ENCODE measurements at places on chromosomes 2 and 18. TPM values are rescaled to one million over a fixed set of nuclear protein-coding genes. Genes with fewer than 3 reads are reported as not detected.

The METAP1D gene
- 11.9 TPM for polyA plus RNA-seq

The CDH2 gene
- 15.2 TPM for polyA plus RNA-seq

The ANKRD62 gene
- not detected for polyA plus RNA-seq

The UGT1A5 gene
- not detected for polyA plus RNA-seq

The TNFRSF11A gene
- polyA plus RNA-seq: 3.8 TPM

The KRTCAP3 gene
- polyA plus RNA-seq: 52.4 TPM

The SLC5A7 gene
- polyA plus RNA-seq: not detected

The LOXHD1 gene
- polyA plus RNA-seq: not detected

The XDH gene
- polyA plus RNA-seq: 0.55 TPM

The FEV gene
- polyA plus RNA-seq: not detected

The GPR35 gene
- polyA plus RNA-seq: 0.21 TPM

The ATP6V1C2 gene
- polyA plus RNA-seq: 1.5 TPM

The GALNT5 gene
- polyA plus RNA-seq: 0.05 TPM

The IL36A gene
- not detected for polyA plus RNA-seq

The HS1BP3 gene
- polyA plus RNA-seq: 7.2 TPM

The REG3A gene
- polyA plus RNA-seq: not detected

The FAM110C gene
- 7.9 TPM for polyA plus RNA-seq

The MYL12B gene
- 282 TPM for polyA plus RNA-seq

The CENPA gene
- polyA plus RNA-seq: 24.2 TPM

The CXCR4 gene
- polyA plus RNA-seq: 2.5 TPM

The SUCLG1 gene
- 36.0 TPM for polyA plus RNA-seq

The XIRP2 gene
- 0.31 TPM for polyA plus RNA-seq

The CHRNA1 gene
- polyA plus RNA-seq: not detected

The FRZB gene
- polyA plus RNA-seq: 1.2 TPM

The PGAP1 gene
- 6.2 TPM for polyA plus RNA-seq

The MAP4K4 gene
- 34.6 TPM for polyA plus RNA-seq

The MERTK gene
- 2.4 TPM for polyA plus RNA-seq

All from GM23338 (cell line).